ENCODE measurements at places on chromosomes 4 and X. TPM values are rescaled to one million over a fixed set of nuclear protein-coding genes. Genes with fewer than 3 reads are reported as not detected.

Gene KLKB1
- not detected for total RNA-seq

Gene OTUD6A
- total RNA-seq = under 0.01 TPM

Gene AWAT2
- total RNA-seq = not detected

Gene WNK3
- total RNA-seq = 0.87 TPM

Gene DOK7
- total RNA-seq = not detected

Gene KCNE5
- total RNA-seq = 0.33 TPM

Gene TEX13B
- total RNA-seq = 0.12 TPM

Gene SPANXN5
- not detected for total RNA-seq

Gene CXCL3
- 3.3 TPM for total RNA-seq

Gene GAGE12J
- not detected for total RNA-seq

Gene HS3ST1
- total RNA-seq = under 0.01 TPM

Gene IL13RA2
- total RNA-seq = 100 TPM

Gene COL25A1
- total RNA-seq = 0.11 TPM

Gene MID2
- 15.1 TPM for total RNA-seq

Gene SMIM31
- total RNA-seq = not detected

Gene PAGE5
- total RNA-seq = not detected
